Stimulated activated CD4-positive, alpha-beta T cell treated with anti-CD3 and anti-CD28 coated beads, Interleukin-15, amount 100 ng/mL, for 1 hour (primary cell): ENCODE measurements at places on chromosomes 2 and 18.

GRCh38 chr2:54295911-54296310 is 39.9 kb upstream of the TSPYL6 start:
- DNase-seq = no peak

DNA sequence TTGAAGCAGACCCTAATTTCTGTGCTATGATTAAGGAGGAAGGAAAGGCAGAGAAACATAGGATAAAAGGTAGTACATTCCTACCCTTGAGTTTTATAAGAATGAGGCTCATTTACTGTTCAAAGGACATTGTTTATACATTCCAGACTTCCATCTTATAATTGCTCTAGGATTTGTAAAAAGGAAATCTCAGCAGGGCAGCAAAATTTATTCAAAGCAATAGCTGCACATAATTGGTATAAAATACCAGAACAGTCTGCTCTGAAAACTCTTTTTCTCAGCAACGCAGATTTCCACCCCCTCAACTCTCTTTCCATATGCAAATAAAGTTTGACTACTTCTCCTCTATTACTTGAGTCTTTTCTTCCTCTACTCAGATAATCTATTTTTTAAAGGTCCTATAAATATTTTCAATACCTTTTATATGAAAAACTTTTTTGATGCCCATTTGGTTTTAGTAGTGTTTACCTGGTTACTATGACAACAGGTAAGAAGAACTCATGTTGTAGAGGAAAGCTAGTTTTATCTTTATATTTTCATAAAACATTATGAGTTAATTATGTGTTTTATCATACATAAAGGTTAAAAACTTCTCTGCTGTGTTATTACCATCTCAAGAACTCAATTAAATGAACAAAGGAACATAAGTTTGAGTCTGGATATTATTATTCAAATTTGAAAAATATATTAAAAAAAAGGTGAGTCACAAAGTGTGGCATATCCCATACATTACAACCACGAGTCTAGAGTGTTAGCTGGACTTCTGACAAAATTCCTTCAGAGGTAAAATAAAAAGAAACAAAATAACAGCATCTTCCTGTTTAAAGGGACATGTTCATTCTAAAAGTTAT is 19.9 kb downstream of the RBMS1 start:
- DNase-seq = no peak

- no peak for DNase-seq
Measured at GRCh38 chr2:181586569-181587081, 70.3 kb downstream of the CERKL start.

- DNase-seq = no peak
Measured at GRCh38 chr2:134926231-134926931, 7.8 kb downstream of the CCNT2 start.

DNA sequence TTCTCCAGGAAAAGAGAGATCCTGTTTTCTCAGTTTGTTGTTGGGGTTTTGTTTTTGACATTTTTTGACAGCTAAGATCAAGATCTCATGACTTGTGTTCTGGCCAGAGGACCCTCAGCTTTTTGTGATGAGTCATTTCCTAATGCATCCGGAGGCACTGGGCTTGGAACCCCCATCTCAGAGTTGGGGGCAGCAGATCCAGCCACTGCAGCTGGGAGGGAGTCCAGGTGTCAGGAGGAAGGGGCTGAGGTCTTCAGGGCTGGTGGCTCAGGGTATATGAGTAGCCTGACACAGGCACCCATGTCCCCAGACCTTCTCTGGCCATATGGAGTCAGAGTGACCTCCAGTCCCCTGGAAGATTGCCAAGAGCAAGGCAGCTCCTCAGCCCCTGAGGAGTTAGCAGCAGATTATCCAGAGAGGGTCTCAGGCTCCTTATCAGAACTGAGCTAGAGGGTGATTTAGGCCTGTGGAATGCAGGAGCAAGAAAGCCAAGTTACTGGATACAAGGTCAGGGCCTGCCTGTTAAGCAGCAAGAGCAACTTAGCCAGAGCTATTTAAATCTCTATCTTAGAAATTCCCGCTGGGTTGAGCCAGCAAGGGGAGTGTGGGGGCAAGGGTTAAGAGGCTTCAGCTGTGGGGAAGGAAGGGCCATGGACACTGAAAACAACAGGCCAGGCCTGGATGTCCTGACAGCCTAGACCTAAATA is 62.4 kb downstream of the TANC1 start:
- DNase-seq = no peak

DNA sequence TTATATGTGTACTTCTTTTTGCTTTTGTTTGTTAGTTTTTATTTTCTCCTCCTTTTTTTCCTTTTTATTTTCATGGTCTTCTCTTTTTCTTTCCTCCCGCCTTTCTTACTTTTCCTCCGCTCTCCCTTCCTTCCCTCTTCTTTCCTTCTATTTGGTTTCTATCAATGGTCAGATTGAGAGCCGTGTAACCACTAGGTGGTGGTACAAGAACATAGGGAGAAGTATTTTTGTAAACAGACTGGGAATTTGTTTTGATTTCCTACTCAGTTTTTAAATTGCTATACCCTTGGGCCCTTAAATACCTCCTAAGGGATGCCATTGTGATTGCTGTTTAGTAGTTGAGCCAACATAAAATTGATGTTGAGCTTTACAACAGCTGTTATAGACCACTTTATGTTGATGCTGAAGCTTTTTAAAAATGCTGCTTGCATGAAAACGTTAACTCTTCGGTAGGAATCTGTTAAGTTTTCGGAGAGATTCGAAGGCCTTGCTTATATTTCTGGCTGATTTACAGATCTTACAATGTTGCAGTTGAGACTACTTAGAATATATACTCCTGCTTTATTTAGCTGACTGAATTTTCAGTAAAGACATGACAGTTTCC is 124.2 kb downstream of the UBE2E3 start:
- no peak for DNase-seq

- DNase-seq = no peak
Measured at GRCh38 chr2:134396493-134396892, 142.6 kb downstream of the MGAT5 start.
